Right ventricle myocardium superior (tissue), 1 donor: ENCODE measurements at places on chromosomes 5 and 9.

- peak; percentile 39 for DNase-seq
Measured at GRCh38 chr9:34653151-34654072, 1.4 kb downstream of the IL11RA start.

- DNase-seq, result no peak
Measured at GRCh38 chr5:171168171-171168570, 140.9 kb upstream of the TLX3 start.

- no peak for DNase-seq
Measured at GRCh38 chr5:11803436-11803835, 100.8 kb downstream of the CTNND2 start.

GRCh38 chr5:74020503-74020902, 394.5 kb downstream of the ARHGEF28 start:
- DNase-seq, result no peak

DNA sequence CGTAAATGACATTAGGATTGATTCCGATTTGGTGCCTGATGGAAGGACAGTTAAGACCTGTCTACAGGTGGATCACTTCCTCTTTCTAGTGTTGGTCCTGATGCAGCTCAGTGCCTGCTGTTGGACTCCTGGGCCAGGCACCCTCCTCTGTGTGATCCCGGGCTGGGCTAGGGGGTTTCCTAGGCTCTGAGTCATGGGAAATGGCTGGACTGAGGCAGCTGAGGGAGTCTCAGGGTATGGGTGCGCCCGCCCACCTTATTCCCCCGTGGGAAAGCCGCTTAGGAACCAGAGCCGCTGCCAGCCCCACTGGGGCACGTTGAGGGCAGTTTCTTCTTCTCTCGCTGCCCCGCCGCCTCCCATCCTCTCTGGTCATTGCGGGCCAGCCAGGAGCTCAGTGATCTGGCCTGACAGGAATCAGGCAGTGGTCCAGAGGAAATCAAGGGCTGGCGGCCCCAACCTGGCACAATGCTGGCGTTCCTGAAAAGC, 12.9 kb downstream of the TCF7 start:
- peak; percentile 69 for DNase-seq

GRCh38 chr5:73338256-73339050, 110.1 kb downstream of the FOXD1 start:
- DNase-seq, result no peak

DNA sequence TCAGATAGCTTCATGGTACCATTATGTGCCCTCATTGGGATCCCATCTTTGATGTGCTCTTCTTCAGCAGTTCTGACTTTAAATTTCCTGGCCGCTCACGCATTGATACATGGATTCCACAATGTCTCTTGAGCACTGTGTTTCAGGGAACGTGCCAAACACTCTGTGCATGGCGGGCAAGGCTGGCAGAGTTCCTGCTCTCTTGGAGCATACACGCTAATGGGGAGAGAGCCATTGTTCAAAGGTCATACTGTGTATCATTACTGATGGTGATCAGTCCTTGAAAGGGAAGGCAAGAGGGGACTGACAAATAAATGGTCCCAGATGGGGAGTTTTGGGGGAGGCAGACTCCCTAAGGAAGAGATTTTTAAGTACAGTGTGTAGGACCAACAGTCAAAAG, 52.3 kb downstream of the AMBP start:
- no peak for DNase-seq
